ENCODE measurements at places on chromosomes 5 and 9. TPM values are rescaled to one million over a fixed set of nuclear protein-coding genes. Genes with fewer than 3 reads are reported as not detected.

The PRKAA1 gene
- 49.1 TPM for total RNA-seq

The BSPRY gene
- 10.6 TPM for total RNA-seq

The ANKRD31 gene
- 0.47 TPM for total RNA-seq

- H3K4me1 ChIP-seq = peaks cover 36% of the 10 kb centered on the region
- H3K4me3 ChIP-seq = no peak overlapping the region
- no peak overlapping the region for H3K27ac ChIP-seq
- H3K27me3 ChIP-seq = no peaks in the 10 kb centered on the region
These were observed 8.5 kb downstream of the SNAPC3 start for GRCh38 chr9:15430920-15431844.

- DNase-seq = no peak
- H3K27me3 ChIP-seq = no peaks in the 10 kb centered on the region
- H3K27ac ChIP-seq = no peak overlapping the region
- no peaks in the 10 kb centered on the region for H3K36me3 ChIP-seq
These were observed 20.3 kb upstream of the TAF11L2 start for GRCh38 chr5:17477573-17478265.

GRCh38 chr9:127700594-127701255 lies 6.1 kb upstream of the CFAP157 start:
- no peak overlapping the region for H3K27ac ChIP-seq
- H3K27me3 ChIP-seq = no peaks in the 10 kb centered on the region
- DNase-seq = no peak
- H3K36me3 ChIP-seq = no peaks in the 10 kb centered on the region

DNA sequence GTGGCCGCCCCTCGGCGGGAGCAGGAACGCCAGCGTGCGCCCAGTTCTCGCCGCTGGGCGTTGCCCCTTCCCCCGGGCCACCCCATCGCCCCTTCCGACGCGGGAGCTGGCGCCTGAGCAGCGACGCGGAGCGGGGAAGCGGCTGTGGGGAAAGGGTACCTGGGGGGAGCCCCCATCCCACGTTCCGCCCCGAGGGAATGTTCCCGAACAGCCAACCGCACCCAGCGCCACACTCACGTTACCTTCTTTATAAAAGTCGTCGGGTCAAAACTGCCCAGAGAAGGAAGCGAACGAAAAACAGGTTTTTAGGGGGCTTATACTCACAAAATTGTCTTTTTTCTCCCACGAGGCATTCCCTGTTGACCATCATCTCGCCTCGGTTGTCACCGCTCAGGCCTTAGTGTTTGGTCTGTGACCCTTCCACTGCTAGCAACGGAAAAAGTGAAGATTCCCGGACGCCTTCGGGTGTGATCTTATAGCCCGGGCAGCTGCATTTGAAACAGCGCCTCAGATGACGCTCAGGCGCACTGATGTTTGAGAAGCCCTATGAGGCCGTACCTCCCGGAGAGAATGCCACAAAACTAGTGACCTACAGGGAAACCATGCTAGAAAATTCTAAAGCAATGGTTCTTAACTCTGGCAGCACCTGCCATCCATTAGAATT lies 475 bp upstream of the GOLM1 start:
- H3K36me3 ChIP-seq = peaks cover 2% of the 10 kb centered on the region
- peaks cover 63% of the 10 kb centered on the region for H3K27me3 ChIP-seq
- peak; percentile 71 for DNase-seq
- H3K4me3 ChIP-seq = peak overlapping the region; percentile 91

- DNase-seq = no peak
- peaks cover 3% of the 10 kb centered on the region for H3K27me3 ChIP-seq
- no peak overlapping the region for H3K27ac ChIP-seq
- no peak overlapping the region for H3K4me3 ChIP-seq
- no peaks in the 10 kb centered on the region for H3K4me1 ChIP-seq
These were observed 138.3 kb downstream of the OSTF1 start for GRCh38 chr9:75226403-75227139.

DNA sequence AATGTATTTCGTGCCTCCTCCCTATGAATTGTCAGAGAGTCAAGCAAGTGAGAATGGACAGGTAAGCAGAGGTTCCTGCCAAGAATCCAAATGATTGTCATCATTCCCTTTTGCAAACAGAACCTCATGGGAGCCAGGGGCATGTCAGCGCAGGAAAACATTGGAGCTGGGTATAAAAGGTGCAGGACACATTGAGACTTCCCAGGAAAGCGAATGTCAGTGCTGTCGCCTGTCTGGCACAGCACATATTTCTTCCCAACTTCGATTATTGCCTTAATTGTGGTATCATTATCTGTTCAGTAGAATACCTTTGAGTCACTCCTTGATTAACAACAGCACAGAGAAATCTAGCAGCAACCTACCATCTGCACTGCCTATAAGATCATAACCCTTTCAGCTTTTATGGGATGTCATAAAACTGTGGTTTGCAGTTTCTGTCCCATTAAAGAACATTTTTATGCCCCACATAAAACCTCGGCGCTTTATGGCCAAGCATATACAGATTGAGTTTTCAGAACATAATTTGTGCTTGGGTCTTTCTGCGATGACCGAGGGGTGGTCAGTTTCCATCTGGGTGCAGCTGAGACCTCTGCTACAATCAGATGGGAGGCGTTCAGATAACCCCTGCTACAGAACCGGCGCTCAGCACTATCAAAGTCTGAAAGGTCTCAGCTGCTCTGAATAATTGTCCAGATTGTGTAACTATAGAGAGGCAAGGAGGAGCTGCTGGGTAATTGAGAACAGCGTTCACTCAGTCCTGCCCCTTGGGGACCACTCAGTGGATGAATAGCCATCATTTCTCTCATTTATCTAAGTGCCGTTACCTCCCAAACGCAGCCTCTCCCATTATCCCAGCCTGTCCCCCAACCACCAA lies 30.9 kb upstream of the WWC1 start:
- H3K36me3 ChIP-seq = no peaks in the 10 kb centered on the region
- H3K27ac ChIP-seq = no peak overlapping the region
- no peak for DNase-seq
- H3K4me3 ChIP-seq = no peak overlapping the region

DNA sequence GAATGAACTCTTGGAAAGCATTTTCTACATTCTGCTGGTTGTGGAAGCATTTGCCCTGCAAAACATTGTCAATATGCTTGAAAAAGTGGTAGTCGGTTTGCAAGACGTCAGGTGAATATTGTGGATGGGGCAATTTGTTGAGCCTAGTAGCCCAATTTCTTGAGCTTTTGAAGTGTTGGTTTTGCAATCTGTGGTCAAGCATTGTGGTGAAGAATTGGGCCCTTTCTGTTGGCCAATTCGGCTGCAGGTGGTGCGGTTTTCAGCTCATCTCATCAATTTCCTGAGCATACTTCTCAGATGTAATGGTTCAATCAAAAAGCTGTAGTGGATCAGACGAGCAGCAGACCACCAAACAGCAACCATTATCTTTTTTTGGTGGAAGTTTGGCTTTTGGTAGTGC lies 426.8 kb upstream of the CDH9 start:
- no peaks in the 10 kb centered on the region for H3K27me3 ChIP-seq
- no peak overlapping the region for H3K27ac ChIP-seq
- DNase-seq = no peak
- H3K36me3 ChIP-seq = no peaks in the 10 kb centered on the region

GRCh38 chr5:139389701-139390638 lies at the start of gene MZB1:
MZB1 (minus strand) TSS chr5:139389913; CDS start chr5:139389856, 57 bp downstream.
- peaks cover 61% of the 10 kb centered on the region for H3K4me1 ChIP-seq
- H3K27ac ChIP-seq = peak within 1 kb of the TSS; percentile 99
- DNase-seq = peak; percentile 92
- H3K36me3 ChIP-seq = peaks cover 8% of the 10 kb centered on the region

DNA sequence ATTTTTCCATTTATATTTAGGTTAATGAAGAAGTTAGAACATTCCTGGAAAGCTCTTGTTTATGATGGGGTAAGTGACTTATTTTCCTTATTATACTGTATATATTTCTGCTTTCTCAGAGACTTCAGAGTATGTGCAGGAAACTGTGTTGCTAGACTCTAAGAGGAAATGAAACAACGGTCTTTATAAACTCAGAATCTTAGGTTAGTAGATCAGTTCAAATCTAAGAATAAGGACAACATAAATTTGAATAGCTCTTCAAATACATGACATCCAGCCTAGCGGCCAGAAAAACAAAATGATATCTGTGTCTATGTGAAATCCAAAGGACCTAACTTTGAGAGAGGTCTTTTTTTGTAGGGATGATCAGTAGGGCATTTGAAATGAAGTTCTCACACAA lies 94.3 kb downstream of the PRKACG start:
- DNase-seq = no peak
- H3K4me3 ChIP-seq = no peak overlapping the region
- H3K4me1 ChIP-seq = peaks cover 21% of the 10 kb centered on the region
- H3K36me3 ChIP-seq = peaks cover 26% of the 10 kb centered on the region

The NSUN2 gene
- 140 TPM for total RNA-seq

The AMACR gene
- total RNA-seq = 6.4 TPM

DNA sequence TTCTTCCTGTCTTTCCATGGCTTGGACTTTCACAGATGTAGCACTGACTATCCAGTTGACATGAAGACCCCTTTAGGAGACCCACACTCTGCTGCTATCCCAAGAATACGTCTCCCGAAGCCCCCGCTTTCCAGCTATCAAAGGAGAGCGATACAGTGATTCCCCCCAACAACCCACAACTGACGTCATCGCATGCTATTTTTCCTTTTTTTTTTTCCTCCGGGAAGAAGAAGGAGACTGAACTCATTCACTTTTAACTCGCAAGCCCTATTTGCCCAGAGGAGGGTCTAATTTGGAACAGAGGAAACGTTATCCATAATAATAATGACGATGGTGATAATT lies 2.1 kb downstream of the PAPPA start:
- no peak overlapping the region for H3K4me3 ChIP-seq
- H3K27ac ChIP-seq = no peak overlapping the region
- H3K4me1 ChIP-seq = peaks cover 7% of the 10 kb centered on the region
- H3K27me3 ChIP-seq = peaks cover 74% of the 10 kb centered on the region
- peaks cover 2% of the 10 kb centered on the region for H3K36me3 ChIP-seq

DNA sequence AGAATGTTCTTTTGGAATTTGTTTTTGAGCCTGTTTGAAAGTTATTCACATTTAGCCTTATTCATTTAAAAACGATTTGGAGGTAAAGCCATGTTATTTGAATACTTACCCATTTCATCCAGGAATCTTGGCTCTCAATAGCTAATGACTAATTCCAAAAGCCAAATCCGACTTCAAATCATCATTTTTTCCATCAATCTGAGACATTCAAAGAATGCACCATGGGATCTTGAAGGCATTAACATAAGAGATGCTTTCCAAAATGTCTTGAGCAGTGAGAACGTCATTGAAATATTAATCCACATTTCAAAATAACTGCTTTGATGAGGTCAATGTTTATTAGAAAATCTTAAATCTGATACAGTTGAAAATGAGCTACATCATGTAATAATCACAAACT lies 617.0 kb upstream of the RORB start:
- no peaks in the 10 kb centered on the region for H3K4me1 ChIP-seq
- no peaks in the 10 kb centered on the region for H3K36me3 ChIP-seq
- no peaks in the 10 kb centered on the region for H3K27me3 ChIP-seq

The ARL14EPL gene
- total RNA-seq = not detected

The COL15A1 gene
- total RNA-seq = 0.05 TPM

DNA sequence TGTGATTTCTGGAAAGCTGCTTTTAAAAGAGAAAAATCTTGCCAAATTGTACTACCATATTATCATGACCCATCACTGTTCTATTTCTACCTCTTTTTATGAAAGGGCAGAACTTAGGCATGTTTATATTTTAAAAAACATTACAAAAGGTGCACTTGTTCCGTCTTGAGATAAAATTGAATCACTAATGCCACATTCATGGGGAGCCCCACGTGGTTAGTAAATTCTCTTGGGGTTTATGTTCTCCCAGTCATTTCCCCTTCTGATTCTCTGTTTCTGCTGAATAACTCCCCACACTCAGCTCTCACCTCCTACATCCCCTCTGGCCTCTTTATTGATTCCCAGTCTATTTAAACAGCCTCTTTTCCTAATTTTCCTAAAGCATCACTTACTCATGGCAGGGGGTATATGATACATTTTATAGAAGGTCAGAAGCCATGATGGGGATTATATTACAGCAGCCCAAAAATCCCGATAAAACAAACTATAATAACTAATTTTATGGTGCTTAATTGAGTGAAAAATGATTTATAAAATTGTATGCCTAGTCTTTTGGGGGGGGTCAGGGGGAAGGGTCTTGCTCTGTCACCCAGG lies 19.7 kb upstream of the VLDLR start:
- no peaks in the 10 kb centered on the region for H3K36me3 ChIP-seq
- peaks cover 31% of the 10 kb centered on the region for H3K27me3 ChIP-seq
- no peak overlapping the region for H3K27ac ChIP-seq
- H3K4me1 ChIP-seq = no peaks in the 10 kb centered on the region

DNA sequence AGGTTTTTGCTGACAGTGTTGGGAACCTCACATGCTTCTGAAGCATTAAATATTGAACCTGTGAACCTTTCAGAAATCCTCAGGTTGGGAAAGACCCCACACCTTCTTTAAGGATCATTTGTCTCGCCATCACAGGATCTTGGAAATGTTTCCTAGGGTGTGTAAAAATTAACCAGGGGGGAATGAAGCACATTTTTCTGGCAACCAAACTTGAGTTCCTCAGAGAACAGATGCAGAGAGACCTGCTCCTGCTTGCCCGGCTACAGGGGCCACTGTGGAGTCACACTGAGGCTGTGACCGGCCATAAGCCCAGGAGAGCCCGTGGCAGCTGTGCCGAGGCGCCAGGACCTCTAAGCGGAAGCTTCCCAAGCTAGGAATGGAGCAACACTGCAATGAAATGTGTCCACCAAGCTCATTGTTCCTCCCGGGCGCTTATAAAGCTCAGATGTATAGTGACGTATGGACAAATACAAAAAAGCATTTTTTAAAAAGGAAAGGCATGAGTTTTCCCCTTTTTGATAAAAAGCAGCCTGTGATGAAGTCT lies 7.7 kb downstream of the CXCL14 start:
- no peak for DNase-seq
- peaks cover 2% of the 10 kb centered on the region for H3K4me1 ChIP-seq
- H3K36me3 ChIP-seq = no peaks in the 10 kb centered on the region
- H3K4me3 ChIP-seq = no peak overlapping the region
- H3K27ac ChIP-seq = no peak overlapping the region

The KIAA0825 gene
- total RNA-seq = 0.54 TPM

The PCDHGC5 gene
- not detected for total RNA-seq

The PLAC8L1 gene
- total RNA-seq = 0.57 TPM

DNA sequence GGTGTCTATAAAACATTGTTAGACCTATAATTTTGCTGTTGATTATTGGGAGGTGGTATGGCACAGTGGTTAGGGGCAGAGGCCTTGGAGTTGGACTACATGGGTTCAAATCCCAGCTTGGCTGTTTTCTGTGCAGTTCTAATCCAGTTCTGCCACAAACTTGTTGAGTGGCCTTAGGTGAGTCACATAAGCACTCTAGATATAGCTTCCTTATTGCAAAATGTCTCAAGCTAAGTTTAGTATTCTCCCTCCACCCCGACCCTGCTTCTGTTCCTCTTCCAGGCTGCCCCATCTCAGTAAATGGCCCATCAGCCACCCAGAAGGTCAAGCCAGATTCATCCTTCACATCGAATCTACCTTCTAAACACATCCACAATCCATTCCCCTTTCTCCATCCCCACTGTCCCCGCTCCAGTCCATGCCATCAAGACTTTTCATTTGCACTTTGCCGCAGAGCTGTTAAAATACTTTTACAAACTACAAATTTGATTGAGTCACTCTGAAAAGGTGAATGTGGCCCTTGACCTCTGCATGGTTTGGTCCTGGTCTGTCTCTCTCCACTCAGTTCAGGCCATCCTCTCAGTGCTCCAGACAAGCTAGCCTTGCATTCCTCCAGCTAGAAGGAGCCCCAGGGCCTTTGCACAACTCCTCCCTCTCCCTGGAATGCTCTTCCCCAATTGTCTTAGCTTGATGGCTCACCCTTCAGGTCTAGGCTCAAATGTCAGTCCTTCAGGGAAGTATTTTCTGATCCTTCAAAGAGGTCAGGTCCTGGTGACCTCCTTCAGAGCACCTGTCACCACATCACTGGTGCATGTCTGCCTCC lies 10.0 kb upstream of the HDHD3 start:
- DNase-seq = no peak
- H3K27ac ChIP-seq = no peak overlapping the region
- H3K27me3 ChIP-seq = no peaks in the 10 kb centered on the region
- H3K4me1 ChIP-seq = no peaks in the 10 kb centered on the region
